ENCODE measurements at places on chromosomes 13 and 19.

GRCh38 chr19:29695765-29696564 lies 19.1 kb downstream of the C19orf12 start:
- no peak for DNase-seq

GRCh38 chr13:35646056-35646774 lies 169.7 kb upstream of the MAB21L1 start:
- DNase-seq = no peak

DNA sequence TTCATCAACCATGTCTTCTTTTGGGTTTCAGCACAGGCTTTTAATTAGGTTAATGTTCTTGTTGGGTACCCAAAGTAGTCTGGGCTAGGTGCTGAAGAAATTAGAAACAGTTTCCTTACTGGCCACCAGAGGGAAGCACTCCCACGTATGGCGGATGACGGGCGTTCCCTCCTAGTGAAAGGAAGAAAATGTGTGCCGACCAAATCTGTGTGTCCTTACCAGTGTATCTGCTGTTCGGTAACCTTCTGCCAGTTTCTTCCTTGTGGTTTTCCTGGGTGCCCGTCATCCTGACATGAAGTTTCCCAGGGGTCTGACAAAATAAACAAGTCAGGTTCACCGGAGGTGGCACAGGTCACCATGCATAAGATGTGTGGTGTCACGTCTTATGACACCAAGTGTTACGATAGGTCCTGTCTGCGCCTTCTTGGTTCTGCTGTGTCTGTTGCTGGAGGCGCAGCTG lies 6.0 kb upstream of the WDR88 start:
- no peak for DNase-seq

- no peak for DNase-seq
Measured at GRCh38 chr13:39419876-39420275, 183.1 kb downstream of the LHFPL6 start.

- DNase-seq = no peak
Measured at GRCh38 chr13:22964245-22964966, 216.4 kb upstream of the SGCG start.

DNA sequence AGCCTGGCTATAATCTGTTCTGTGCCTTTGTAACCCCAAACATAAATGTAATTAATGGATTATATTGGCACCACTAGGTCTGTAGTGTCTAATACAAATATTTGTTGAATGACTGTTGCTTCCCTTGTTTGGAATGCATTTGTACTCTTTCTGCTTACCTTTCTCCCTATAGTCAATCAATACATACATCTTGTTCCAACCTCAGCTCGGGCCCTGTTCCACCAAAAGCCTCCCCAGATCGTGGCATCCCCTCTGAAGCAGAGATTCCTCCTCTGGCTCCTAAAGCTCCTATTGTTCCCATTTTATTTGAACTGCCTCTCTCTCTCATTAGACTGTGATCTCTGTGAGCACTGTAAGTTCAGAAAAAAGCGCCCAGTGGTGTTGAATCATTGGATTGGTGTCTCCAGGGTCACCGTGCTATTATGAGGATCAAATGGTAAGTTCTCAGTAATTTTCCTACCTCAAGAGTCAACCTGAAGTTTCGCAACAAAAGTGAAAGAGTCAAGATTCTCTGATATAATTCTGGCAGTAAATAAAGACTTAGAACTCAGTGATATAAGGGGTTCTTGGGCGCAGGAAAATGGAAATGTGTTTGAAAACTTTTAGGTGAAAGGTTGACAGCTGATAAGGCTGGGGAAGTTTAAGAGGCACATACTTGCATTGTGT lies 151.5 kb downstream of the KLF5 start:
- no peak for DNase-seq

GRCh38 chr19:32407004-32407992 lies 1.7 kb downstream of the DPY19L3 start:
- no peak for DNase-seq

- no peak for DNase-seq
Measured at GRCh38 chr13:113238536-113238935, 29.1 kb downstream of the CUL4A start.

GRCh38 chr13:70054572-70054971 lies 53.1 kb upstream of the ATXN8OS start:
- DNase-seq = no peak

GRCh38 chr13:59982631-59983382 lies 180.9 kb downstream of the DIAPH3 start:
- no peak for DNase-seq

DNA sequence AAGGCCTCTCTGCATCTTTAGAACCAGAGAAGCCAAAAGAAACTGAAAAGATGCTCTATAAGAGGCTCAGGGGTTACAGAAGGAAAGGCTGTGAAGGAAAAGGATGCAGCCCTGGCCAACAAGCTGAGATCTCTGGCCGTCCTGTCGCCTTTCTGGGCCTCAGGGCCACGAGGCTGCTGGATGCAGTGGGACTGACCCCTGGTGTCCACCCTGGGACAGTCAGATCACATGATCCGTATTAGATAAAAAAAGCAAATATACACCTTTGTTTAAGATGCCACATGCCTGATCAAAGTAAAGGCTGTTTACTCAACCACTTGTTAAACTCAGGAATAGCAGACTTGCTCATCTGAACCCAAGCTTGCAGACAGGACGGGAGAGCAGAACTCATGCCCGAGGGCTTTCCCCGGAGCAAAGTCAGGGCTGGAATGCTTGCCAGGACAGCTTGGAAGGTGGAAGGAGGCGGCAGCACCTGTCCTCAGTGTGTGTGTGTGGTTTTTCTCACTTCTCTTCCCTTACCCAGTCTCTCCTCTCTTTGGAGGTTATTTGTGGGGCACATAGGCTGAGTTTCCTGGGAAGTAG lies 206.5 kb upstream of the TSHZ3 start:
- no peak for DNase-seq

GRCh38 chr13:97005625-97006262 lies 11.5 kb upstream of the OXGR1 start:
- DNase-seq = no peak

DNA sequence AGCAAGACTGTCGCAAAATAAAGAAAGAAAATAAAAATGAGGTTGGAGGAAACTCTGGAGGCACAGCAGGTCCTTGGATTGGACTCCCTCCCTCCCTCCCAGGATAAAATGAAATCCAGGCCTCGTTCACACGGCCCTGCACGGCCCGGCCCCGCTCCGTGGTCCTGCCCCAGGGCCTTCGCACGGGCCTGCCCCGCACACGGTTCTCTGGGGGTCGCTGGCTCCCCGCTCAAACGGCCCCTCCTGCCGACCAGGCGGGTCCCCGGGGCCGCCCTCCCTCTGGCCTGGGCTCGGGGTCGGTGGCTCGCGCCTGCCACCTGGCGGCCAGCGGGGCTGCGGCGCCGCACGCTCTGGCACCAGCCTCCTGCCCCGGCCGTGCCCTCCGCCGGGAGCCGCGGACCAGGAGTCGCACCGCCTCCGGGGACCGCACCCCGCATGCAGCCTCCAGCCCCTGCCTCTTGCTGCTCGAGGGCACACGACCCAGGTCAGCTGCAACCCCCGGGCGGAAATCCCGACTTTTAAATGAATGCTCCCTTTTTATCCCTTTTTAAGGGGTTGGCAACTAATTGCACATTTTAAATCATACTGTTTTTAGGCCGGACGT lies 1.5 kb upstream of the WDR18 start:
- peak; percentile 91 for DNase-seq
